ENCODE measurements at places on chromosomes 16 and 17.

DNA sequence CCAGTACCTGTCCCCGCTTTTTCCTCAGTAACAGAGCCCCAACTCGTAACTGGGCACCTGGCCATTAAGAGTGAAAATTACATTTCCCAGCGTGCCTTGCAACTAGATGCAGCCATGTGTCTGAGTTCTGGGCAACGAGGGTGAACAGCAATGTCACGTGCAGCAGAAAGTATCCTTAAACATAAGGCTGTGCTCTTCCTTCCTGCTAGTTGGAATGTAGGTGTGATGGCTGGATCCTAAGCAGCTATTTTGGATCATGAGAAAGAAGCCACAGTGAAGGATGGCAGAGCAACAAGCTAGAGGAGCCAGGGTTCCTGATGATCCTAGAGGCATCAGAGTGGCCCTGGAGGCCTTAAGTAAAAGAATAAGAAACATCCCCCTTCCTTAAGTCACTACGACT, 36.0 kb downstream of the ACTG1 start:
- DNase-seq, result no peak

GRCh38 chr17:44297975-44298374, 10.4 kb upstream of the RUNDC3A start:
- DNase-seq, result no peak

DNA sequence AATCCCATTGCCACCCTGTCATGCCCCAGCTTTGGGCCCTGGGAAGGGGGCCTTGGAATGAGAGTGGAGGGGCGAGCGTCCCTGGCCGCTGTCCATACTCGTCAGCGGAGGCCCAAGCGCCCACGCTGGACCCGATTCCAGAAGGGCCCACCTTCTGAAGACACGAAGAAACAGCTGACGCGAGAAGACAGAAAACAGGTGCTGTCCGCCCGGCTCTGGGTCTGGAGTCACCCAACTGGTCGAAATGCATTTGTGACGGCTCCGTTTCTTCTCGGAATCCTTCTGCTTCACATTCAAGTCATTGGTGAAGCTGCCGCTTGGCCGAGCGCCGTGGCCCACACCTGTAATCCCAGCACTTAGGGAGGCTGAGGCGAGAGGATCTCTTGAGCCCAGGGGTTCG, 52.9 kb upstream of the PVALEF start:
- DNase-seq, result no peak

GRCh38 chr16:52976539-52977167, 76.0 kb downstream of the CHD9NB start:
- DNase-seq, result no peak

DNA sequence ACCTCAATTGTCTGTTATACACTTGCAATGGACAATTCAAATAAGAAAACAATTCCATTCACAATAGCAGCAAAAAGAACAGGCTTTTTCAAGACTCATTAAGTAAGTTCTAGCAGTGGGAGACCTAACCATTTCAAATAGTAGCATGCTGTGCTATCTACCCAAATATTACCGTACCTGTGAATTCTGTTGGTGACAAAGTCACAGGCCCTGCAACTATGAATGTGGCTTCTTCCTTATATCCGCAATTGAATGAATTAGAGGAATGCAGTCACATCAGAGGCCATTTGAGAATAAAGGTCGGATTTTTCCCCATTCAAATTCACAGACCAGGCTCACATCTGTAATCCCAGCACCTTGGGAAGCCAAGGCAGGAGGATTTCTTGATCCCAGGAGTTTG, 800 bp upstream of the NME4 start:
- no peak for DNase-seq

GRCh38 chr17:21286066-21286770, 1.7 kb downstream of the MAP2K3 start:
- DNase-seq, result peak; percentile 98

DNA sequence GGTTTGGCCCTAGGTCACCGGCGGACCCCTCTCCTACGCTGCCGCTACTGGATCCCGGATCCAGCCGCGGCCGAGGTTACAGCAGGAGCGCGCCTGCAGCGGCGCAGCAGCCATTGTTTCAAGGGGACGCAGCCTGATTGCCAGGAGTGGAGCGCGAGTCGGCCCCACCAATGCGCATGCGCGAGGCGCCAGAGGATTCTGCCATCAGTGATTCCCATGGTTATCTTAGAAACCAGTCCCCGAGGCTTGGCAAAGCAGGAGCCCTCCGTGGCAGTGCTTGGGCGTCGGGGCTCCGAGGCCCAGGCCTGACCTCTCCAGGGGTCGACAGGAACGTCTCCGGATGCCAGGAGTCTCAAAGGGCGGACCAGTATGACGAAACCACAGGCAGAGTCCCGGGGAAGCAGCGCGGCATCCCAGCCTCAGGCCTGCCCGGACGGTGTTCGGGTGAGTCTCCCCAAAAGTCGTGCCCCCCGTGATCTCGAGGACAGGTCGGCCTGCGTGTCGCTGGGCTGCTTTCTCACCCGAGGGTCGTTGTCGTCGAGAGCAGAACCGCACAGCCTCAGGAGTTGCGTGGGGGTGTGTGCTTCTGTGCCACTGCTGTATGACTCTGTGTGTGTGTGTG, 608.5 kb downstream of the KCNJ18 start:
- DNase-seq, result peak; percentile 73

DNA sequence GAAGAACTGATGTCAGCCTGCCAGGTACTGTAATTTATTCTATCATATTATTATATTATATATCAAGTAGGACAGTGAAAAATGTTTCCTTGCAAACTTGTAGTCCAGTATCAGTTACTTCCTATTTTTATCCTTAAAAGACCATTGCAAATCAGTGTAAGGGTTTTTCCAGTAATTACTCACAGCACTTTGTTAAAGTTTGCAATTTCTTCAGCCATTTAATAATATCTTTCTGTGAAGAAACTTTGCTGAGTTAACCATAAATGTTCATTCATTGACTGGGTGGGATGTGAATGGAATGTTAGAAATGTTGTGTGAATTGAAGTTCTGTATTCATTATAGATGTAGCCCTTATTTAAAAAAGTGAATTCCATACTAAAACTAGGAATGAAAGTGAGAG, 26.7 kb downstream of the HAPSTR1 start:
- DNase-seq, result no peak

DNA sequence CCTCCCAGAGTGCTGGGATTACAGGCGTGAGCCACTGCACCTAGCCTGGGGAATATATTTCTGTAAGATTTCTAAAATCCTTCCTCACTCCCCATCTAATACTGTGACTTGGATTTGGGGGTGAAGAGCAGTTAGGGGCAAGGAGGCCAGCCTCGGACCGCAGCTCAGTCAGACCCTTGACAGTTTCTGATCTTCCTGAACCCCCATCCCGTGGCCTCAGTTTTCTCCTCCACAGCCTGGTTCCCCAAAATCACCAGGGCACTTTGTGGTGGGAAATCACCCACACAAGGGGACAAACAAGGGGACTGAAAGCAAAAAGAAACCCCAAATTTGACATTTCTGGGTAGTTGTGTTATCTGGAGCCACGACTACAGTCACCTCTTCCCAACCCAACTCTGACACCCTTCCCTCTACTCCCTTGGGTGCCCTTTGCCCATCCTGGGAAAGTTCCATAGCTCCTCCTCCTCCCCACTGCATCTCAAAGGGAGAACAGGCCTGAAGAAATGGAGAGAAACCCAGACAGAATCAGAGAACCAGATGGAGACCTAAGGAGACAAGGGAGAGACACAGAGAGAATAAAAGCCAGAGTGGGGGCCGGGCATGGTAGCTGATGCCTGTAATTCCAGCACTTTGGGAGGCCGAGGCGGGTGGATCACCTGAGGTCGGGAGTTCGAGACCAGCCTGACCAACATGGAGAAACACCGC, 2.8 kb upstream of the STAT5A start:
- DNase-seq, result peak; percentile 63

GRCh38 chr16:60882816-60883215, 1153.4 kb downstream of the CDH8 start:
- DNase-seq, result no peak

GRCh38 chr17:61737820-61738219, 125.5 kb downstream of the BRIP1 start:
- no peak for DNase-seq

DNA sequence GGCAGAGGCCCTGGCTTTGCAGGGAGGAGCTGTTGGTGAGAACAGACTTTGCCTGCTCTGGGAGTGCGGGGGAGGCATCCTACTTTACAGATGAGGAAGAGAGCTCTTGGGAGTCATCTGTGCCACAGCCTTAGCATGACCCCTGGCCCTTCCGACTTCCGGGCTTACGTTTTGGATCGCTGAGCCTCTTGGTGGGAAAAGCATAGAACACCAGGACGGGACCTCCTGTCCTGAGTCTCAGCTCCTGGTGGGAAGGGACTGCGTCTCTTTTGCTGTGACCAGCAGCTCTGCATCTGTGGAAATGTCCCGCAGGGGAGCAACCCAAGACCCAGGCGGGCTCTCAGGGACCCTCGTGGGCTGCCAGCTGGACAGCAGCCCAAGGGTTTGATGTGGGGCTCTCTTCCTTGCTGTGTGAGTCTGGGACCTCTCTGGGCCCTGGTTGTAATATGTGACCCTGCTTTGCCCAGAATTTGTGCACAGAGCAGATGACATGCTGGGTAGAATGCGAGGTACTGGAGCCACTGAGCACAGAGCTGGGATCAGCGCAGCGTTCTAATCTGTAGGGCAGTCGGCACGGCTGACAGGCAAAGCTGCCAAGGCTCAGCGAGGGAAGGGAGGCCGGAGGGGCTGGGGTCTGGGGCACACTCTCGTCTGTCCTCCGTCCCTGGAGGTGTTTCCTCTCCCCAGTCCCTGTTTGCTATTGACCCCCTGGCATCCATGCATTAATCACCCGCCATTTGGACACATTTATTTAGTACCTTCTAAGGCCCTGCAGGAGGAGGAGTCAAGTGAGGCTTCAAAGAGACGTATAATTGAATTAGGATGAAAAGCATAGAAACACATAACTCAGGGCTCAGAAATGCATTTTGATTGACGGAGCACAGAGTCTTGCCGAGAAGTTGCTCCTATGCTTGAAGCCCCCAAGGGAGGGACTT, 64.0 kb downstream of the NT5M start:
- DNase-seq, result no peak

DNA sequence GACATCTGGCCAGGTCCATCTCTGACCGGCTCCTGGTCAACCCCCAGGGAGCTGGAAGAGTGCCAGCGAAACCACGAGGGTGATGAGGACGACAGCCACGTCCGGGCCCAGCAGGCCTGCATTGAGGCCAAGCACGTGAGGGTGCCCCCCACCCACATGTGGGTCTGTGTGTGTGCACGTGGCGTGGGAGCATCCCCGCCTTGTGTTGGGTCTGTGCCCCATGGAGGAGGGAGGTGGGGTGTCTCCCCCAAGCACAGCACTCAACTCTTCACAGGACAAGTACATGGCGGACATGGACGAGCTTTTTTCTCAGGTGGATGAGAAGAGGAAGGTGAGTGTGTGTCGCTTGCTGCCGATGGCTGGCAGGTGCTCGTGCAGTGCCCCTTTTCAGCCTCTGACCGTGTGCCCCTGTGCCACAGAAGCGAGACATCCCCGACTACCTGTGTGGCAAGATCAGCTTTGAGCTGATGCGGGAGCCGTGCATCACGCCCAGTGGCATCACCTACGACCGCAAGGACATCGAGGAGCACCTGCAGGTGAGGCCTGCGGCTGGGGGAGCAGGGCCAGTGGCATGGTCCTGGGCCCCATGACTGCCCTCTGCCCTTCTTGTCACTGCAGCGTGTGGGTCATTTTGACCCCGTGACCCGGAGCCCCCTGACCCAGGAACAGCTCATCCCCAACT, 1.7 kb downstream of the STUB1 start:
- DNase-seq, result no peak

- DNase-seq, result no peak
Measured at GRCh38 chr16:1429012-1429411, 1.9 kb upstream of the PERCC1 start.

DNA sequence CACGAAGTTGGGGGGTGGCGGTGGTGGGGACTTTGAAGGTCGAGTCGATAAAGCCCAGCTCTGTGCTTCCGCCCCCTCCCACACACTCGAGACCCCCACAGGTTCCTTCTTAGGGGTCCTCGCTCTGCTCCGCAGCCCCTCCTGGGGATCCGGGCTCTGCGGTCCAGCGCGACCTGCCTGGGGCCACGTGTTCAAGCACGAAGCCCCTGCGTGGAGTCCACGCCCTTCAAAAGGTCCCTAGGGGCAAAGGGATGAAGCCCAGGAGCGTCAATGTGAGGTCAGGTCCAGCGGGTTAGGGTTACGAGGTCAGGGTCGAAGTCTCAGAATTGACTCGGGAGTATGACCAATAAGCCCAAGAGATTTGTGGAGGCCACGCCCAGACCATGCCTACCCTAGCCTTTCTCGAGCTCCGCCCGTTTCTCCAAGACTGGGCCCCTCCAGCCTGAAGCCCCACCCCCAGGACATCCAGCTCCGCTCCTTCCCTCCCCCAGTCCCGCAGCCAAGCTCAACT, 786 bp upstream of the CACNA1G start:
- DNase-seq, result peak; percentile 67

DNA sequence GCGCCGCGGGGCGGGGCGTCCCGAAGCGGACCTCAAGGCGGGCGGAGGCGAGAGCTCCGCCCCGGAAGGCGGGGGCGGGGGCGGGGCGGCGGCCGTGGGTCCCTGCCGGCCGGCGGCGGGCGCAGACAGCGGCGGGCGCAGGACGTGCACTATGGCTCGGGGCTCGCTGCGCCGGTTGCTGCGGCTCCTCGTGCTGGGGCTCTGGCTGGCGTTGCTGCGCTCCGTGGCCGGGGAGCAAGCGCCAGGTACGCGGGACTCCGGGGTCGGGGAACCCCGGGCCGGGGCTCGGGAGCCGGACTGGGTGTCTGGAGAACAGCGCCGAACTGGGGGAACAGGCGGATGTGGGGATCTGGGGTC, at the start of gene TNFRSF12A:
TSS of gene TNFRSF12A (plus strand) at position 122 of the 357 bp plus-strand sequence. CDS start at position 152, 30 bp downstream.
- DNase-seq, result peak; percentile 54

DNA sequence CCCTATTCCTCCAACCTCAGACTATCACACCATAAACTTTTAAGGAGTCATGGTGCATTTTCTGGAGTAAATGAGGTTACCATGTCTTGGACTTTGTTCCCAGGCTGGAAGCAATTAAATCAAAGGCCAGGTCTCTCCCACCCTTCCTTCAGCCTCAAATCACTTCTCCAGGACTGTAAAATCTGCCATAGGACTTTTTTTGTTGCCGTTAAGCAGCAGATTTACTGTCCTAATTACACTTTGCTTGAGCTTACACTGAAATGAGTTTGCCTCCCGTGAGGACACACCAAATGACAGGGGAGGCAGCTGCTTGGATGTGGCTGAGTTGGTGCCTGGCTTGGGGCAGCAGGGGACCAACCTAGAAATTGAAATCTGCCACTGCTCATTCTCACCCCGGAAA, 14.7 kb downstream of the DCAKD start:
- DNase-seq, result no peak

- peak; percentile 80 for DNase-seq
Measured at GRCh38 chr17:27540318-27541101, 84.3 kb downstream of the KSR1 start.

GRCh38 chr16:29988346-29989075, 6.9 kb downstream of the HIRIP3 start:
- no peak for DNase-seq

GRCh38 chr17:29593591-29594518, 923 bp downstream of the ANKRD13B start:
- peak; percentile 18 for DNase-seq

- no peak for DNase-seq
Measured at GRCh38 chr16:25158401-25158800, 46.9 kb downstream of the LCMT1 start.

- no peak for DNase-seq
Measured at GRCh38 chr17:76893623-76894334, 25.6 kb downstream of the MGAT5B start.

- DNase-seq, result peak; percentile 94
Measured at GRCh38 chr16:30941600-30942425, 7.1 kb upstream of the ORAI3 start.

- DNase-seq, result peak; percentile 80
Measured at GRCh38 chr16:67461600-67462278, 19.2 kb downstream of the ATP6V0D1 start.

- DNase-seq, result peak; percentile 98
Measured at GRCh38 chr16:79600638-79601091, at the start of gene MAF. TSS of gene MAF (minus strand) at chr16:79600737. CDS start at chr16:79599902, 835 bp downstream.

GRCh38 chr17:4931963-4932362, at the start of gene GP1BA:
TSS of gene GP1BA (plus strand) at chr17:4932277. CDS start at chr17:4932605, 328 bp downstream.
- DNase-seq, result no peak

All from lower leg skin (tissue), 4 donors.